ENCODE measurements at places on chromosomes 4 and X.

DNA sequence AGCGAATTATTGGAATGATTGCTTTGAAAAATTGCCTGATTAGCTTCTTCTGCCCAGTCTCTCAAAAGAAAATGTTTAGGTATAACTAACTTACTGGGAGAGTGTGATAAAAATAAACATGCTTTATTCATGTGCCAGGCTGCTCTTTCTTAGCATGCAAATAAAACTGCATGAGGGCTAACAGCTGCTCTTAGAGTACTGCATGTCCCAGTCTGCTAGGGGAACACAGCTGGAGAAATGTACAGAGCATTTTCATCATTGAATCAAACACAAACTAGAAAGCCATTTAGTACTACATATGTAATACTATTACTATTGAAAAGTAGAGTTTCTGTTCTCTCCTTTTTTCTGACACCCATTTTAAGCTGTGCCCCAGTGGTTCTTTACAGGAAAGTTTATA, 726.0 kb downstream of the GRID2 start:
- no peak for DNase-seq

- no peak for DNase-seq
Observed at GRCh38 chr4:38889143-38889542, 21.5 kb downstream of the FAM114A1 start.

GRCh38 chrX:130895299-130895698, 7.7 kb downstream of the ENOX2 start:
- DNase-seq, result no peak

- no peak for DNase-seq
Observed at GRCh38 chr4:81146466-81146865, 68.6 kb downstream of the PRKG2 start.

GRCh38 chr4:12897954-12898353, 586.2 kb downstream of the RAB28 start:
- DNase-seq, result no peak

- peak; percentile 57 for DNase-seq
Observed at GRCh38 chr4:3257103-3257555, 8.2 kb downstream of the MSANTD1 start.

DNA sequence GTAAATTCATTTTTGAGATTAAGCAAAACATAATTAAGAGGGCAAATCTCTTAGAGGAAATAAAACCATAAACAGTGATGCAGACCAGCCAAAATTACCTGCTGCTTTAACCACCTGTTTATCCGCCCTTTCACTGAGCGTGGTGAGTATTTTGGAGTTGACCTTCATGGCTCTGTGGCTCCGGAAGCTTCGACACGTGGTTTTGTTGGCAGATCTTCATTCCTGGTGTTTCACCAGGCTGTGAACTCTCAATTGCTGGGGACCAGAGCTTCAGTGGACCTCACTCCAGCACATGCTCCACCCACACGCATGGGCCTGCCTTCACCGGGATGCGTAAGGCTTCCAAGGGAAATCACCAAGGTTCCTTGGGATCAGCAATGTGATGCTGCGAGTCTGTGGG, 83.8 kb downstream of the FHDC1 start:
- DNase-seq, result no peak
